HT1080 (cell line): ENCODE measurements at places on chromosomes 4 and X.
A peak's percentile ranks its signal among the peaks of the same experiment; 100 is the strongest.

DNA sequence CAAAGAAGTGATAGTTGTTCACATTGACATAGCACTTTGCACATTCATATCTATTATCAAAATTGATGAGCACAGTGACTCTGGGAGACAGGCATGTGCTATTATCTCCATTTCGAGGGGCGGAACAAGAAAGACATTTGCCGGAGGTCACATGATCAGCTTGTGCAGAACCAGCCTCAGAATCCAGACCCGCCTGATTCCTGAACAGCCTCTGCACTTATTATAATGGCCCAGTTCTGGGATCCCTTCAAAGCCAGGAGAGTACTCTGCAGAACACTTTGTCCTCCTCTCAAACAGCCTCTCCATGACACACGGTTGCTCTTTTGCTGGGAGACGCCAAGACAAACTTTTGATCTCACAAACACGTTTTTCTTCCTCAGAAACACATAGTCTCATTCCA, 48.4 kb downstream of the RWDD4 start:
- DNase-seq = no peak

GRCh38 chrX:114985967-114986592, 31.3 kb downstream of the IL13RA2 start:
- no peak for DNase-seq

- DNase-seq = peak; percentile 94
Measured at GRCh38 chr4:53321151-53321983, 44.5 kb downstream of the SCFD2 start.

DNA sequence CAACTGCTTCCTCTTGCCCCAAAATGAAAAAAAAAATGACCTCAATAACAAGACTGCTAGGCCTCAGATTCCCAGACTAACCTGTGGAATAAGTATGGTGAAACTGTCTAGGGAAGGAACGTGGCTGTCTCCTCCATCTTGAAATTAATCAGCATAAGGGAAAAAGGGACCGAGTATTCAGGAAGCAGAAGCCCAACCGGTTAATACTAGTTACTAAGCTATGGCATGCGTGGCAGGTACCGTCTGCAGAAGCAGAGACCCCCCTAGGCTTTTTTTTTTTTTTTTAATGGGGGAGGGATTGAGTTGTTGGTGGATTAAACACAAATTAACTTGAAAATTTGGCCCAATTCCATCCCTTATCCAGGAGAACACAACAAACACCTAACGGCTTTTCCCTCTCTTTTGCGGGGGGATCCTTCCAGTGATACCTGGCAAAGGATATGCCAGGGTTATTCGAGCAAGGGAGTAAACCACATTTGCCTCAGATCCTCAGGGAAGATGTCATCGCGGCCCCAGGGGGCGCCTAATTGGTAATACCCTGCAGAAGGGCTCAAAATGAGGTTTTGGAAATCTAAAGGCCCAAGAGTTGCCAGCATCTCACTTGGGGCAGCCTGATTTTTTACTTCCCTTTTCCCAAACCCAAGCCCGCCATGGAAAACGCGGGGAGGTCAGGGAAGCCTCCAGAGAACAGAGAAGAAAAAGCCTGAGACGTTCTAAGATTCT, 893 bp downstream of the RLIM start:
- peak; percentile 50 for DNase-seq

DNA sequence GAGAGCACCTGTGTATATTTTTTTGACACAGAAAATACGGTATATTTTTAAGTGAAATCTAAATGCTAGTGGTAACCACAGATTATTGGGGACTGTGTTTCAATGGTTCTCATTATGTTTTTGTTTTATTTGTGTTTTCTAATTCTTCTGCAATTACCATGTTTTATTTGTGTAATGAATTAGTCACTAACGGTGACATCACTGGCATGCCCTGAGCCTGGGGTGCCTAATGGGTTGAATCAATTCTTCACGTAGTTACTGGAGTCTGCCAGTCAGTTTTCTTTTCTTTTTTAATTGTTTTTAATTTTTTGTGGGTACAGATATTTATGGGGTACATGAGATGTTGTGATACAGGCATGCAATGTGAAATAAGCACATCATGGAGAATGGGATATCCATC, 168.8 kb downstream of the RELL1 start:
- no peak for DNase-seq

- DNase-seq = no peak
Measured at GRCh38 chr4:115596265-115597001, 483.0 kb upstream of the NDST4 start.

DNA sequence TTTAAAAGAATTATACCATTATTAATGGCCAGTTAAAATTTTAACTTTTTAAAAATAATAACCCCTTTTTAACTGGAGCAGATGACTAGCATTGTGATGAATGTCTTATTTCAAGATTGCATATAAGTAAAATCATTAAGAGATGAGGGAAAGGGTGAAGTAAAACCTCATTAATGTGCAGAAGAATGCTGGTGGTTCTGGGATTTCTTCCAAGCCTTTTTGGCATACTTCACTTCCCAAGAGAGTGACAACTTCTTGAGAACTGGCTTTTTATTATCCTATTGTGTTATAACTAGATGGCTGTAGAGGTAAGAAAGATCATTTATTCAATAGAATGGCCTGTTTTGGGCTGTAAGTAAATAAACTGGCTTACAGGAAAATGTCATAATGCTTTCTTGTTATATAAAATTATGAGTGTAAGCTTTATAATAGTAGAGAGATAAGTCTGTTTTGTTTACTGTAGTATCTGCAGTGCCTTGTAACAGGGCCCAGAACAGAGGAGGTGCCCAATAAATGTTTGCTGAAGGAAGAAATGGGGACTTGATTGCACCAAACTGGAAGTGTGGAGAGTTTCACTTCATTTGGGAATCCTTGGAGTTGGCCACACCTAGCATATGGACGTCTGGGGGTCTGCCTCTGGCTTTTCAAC, 242.9 kb upstream of the PITX2 start:
- DNase-seq = peak; percentile 48

- DNase-seq = no peak
Measured at GRCh38 chr4:123455360-123455759, 58.8 kb downstream of the SPRY1 start.

- peak; percentile 69 for DNase-seq
Measured at GRCh38 chrX:26845056-26845455, 618.1 kb downstream of the PPP4R3C start.

DNA sequence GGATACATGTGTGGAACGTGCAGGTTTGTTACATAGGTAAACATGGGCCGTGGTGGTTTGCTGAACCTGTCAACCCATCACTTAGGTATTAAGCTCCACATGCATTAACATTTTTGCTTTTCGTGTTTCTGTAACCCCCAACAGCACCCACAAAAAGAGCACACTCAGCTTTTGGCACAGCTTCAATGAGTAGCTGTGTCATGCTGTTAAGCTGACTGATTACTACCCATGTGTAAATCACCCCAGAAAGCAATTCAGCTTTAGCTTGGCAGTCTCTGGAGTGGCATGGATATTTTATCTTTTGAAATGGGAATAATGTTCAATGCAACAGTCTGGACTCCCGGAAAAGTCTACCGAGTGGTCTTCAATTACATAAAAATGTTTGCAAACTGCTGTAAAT, 734.3 kb downstream of the STIM2 start:
- DNase-seq = no peak

- peak; percentile 2 for DNase-seq
Measured at GRCh38 chrX:46279214-46279924, 265.9 kb downstream of the ZNF674 start.

- DNase-seq = no peak
Measured at GRCh38 chr4:89572224-89572858, 264.6 kb downstream of the SNCA start.

GRCh38 chr4:42654631-42655268, 2.2 kb downstream of the ATP8A1 start:
- peak; percentile 76 for DNase-seq

DNA sequence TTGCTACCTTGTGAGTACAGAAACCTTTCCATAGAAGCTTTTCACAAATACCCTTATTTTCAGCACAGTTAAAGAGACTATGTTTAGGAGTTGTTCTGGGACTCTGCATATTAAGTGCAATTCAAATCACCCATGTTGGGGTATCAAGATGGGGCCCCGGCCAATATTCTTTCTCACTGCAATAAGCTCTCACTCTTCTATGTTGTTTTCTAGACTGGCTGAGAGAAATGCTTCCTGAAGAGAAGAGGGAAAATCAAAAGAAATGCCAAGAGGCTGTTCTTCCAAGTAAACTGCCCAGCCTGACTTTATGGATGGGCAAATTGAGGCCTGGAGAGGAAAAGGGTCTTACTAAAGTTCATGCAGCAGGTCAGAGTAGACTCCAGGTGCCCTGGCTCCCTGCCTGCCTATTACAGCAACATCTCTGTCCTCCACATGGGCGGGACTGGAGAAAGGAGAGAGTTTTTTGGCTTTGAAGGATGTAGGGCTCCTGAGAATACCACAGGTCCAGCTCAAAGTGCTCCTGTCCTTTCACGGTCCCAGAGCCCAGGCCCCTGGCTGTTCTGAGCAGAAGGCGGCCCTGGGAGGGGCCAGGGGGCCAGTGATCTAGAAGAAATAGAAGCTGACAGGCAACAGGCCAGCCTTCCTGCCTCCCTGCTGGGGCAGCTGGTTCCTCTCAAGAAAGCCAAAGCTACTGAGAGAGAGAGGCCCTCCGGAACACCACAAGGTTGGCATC, 745 bp upstream of the IQSEC2 start:
- no peak for DNase-seq

- DNase-seq = no peak
Measured at GRCh38 chr4:141207961-141208360, 12.7 kb upstream of the ZNF330 start.

DNA sequence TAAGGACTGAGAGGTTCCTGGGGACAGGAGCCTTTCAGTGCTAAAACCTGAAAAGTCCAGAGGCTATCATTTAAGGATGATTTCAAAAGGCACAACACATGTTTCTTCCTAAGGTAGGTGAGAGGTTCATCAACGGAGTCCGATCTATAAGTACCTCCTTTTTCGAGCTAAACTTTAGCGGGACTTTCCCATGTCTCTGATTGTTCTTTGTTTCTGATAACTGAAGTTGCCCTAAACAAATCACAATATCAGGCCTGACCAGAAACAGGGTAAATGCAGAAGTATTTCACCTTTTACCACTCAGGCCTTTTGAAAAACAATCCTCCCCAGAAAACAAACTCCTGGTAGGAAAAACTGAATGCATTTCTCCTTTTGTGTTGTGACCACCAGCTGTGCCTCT, 17.6 kb downstream of the PIR start:
- DNase-seq = no peak

DNA sequence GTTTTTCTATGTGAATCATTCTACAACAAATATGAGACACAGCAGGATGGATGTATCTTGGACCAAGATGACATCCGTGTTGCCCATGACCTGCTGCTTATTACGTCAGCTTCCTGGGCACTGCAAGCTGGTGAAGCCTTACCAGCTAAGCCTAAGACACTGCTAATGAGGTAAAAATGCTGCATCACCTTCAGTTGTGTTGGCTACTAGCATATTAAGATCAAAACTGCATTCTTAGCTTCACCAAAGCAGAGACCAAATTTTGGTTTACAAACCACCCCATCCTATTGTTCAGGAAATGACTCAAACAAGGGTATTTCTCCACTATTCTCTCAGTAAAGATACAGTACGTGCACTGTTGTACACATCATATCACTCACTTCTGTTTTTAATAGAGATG, 50.3 kb downstream of the MAML3 start:
- DNase-seq = peak; percentile 97

- no peak for DNase-seq
Measured at GRCh38 chr4:16032396-16032770, 51.4 kb downstream of the PROM1 start.

DNA sequence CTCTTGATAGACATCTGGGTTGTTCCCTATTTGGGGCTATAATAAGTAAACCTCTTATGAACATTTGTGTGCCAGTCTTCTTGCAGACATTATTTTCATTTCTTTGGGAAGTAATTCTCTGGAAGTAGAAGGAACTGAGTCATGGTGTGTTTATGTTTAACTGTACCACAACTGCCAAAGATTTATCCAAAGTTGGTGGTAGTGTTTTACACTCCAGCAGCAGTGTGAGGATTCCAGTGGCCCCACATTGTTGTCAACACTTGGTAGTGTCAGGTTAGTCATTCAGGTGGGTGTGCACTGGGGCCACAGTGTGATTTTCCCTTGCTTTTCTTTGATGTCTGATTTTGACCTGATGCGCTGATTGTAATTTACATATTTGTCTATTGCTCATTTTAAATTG, 5.0 kb upstream of the UVSSA start:
- no peak for DNase-seq

DNA sequence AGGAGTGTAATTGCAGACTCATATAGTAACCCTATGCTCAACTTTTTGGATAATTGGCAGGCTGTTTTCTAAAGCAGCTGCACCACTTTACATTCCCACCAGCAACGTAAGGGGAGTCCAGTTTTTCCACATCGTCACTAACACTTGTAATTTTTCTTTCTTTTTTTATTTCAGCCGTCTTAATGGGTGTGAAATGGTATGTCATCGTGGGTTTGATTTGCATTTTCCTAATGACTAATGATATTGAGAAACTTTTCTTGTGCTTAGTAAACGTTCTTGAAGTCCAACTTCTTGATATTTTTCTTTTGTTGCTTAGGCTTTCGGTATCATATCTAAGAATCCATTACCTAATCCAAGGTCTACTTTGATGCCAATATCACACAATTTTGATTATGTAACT, 95.3 kb upstream of the IL1RAPL1 start:
- no peak for DNase-seq

GRCh38 chr4:173130687-173131086, 37.9 kb upstream of the GALNT7 start:
- DNase-seq = no peak

- no peak for DNase-seq
Measured at GRCh38 chr4:152211936-152212653, 323.8 kb downstream of the FBXW7 start.

DNA sequence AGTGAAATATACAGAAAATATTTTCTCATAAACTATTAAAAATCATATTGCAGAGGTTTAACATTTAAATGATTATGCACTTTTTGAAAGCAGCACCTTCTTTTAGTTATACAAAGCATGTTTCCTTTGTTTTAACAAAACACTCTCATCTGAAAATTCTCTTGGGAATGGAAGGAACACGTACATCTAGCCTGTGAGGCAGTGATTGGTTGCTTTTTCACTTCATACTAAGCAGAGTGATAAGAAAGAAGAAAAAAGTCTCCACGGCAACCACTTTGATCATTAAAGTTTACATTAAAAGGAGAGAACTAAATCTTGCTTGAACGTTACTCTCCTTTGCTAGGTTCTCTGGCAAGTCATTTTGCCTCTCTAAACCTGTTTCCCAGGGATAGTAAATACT, 41.7 kb upstream of the H2AZ1 start:
- DNase-seq = no peak

DNA sequence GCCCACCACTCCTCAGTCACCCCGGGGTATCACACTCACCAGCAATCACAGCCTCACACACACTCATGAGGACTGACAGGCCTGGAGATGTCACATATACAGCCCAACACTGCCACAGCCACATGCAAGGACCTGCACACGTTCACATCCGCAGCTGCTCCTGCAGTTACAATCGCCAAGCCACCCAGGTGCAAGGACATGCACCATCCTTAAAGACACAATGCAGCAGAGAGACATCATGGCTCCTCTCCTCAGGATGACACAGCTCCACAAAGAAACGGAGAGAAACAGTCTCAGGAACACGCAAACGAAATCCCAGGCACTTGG, 1.1 kb downstream of the PCSK1N start:
- no peak for DNase-seq

GRCh38 chrX:150329282-150329681, 33.8 kb upstream of the MAMLD1 start:
- no peak for DNase-seq

- DNase-seq = peak; percentile 30
Measured at GRCh38 chr4:94160774-94161173, 46.9 kb upstream of the SMARCAD1 start.
